ENCODE measurements at places on chromosomes 4 and X.

- no peak for DNase-seq
Observed at GRCh38 chrX:139881572-139881971, 51.3 kb downstream of the ATP11C start.

DNA sequence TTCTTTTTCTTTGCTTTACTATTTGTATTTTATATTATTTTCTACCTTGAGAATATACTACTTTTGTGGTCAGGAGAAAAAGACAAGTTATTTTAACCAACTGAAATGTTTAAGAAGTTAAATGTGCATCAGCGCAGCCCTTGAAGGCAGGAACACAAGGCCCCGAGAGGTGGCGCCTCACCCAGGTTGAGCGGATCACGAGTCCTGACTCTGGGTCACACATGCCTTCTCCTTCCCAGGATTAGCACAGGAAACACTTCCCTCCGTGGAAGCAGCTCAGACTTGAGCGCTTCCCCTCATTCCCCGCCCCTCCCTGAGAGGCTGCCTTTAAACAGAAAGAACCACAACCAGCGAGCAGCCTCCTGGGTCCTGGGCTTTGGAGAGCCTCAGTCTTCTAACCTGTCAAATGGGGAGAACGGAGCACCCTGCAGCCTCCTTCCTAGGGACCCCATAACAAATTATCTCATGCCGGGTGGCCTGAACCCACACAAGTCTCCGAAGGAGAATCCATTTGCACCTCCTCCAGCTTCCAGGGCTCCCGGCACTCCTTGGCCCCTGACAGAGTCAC, 217.6 kb downstream of the AFAP1 start:
- DNase-seq = no peak

DNA sequence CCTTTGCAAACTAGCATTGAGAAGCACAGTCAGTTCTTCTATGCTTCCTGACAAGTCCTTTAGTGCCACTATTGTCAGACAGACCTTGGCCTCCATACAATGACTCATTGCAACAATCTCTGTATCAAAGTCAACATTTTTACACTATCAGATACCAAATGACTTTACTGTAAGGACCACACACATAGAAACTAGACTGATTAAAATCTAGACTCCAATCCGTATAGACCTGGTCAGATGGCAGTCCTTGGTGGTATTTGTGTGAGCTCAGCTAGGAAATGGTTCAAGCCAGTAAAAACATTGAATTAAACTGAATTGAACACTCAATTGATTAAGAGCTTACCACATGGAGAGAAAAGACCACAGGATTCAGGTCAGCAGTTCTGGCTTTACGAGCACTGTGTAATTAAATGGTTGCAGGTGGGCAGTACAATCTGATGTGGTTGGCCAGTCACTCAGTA, 549.8 kb upstream of the LCORL start:
- DNase-seq = no peak

GRCh38 chr4:108851366-108851765, 88.5 kb upstream of the ETNPPL start:
- DNase-seq = no peak

DNA sequence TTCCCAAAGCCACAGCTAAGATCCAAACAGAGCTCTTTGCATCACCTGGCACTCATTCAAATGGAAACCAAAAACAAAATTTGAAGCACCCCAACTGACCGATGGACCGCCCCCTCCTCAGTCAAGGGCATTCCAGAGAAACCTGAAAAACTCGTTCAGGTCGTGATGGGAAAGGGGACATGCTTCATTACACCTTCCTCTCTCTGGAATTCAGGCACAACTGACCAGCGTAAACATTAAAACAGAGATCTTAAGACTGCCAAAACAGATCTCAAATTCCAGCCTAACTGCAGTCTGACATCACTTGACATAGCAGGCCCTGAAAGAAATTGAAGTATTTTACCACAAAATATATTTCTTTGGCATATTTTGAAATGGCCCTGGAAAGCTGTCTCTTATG, 28.5 kb downstream of the PTTG2 start:
- no peak for DNase-seq

- no peak for DNase-seq
Observed at GRCh38 chrX:86171366-86171765, 23.1 kb downstream of the DACH2 start.

DNA sequence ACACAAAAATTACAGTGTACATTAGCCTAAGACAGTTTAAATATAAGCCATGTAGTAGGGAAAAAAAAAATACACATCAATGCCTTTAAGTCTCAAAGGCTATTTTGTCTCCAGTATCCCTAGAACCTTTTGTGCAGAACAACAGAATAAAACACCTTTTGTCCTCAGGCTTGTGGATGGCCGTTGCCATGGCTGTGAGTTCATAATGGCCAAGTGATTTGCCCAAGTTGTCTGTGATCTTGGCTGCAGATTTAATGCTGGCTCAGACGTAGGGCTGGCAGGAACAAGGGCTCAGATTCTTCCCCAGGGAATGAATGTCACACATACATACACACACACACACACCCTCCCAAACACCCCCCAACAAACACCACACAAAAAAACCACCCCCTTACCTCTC, 25.3 kb downstream of the GPM6B start:
- no peak for DNase-seq

DNA sequence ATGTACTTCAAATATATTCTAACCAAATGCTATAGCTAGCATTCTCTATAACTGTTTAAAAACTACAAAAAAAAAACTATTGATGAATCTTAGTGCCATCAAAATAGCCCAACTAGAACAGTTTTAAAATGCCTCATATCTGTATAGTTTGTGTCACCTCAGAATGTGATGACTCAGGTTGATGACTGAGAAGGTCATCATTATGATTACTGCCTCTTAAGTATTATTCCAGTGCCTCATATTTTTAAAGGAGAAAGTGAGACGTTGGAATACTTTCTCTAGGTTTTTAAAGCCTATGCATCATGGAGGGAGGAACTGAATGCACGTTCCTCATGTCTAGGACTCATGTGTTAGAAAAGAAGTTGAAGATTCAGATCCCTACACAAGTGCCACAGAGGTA, 88.2 kb downstream of the TMA16 start:
- DNase-seq = no peak

DNA sequence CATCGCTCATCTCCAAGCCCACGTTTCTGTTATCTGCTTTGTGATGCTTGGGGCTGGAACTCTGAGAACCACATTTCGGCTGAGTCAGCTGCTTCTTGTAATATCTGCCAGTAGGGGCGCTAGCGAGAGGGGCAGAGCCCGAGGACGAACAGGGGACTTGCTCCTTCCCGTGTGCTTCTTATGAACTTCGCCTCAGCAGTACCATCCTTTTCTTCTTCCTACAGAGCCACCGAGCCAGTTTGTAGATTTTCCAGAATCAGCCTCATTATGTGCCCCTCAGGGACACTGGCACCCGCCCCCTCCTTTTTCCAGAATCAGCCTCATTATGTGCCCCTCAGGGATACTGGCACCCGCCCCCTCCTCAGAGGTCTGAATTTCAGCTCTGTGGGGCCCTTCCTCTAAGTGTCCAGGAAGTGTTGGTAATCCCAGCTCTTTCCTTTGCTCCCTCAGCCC, 441.7 kb upstream of the RASGEF1B start:
- DNase-seq = no peak
